ENCODE measurements at places on chromosomes 11 and 22. TPM values are rescaled to one million over a fixed set of nuclear protein-coding genes. Genes with fewer than 3 reads are reported as not detected.

Gene UBE4A
- total RNA-seq = 30.8 TPM

Gene MS4A3
- total RNA-seq = not detected

Gene HBG1
- total RNA-seq = not detected

Gene BDNF
- total RNA-seq = 0.64 TPM

Gene P2RX6
- total RNA-seq = 0.94 TPM

Gene SLC6A5
- not detected for total RNA-seq

Gene CALCA
- total RNA-seq = not detected

Gene DERL3
- total RNA-seq = not detected

Gene KRTAP5-1
- total RNA-seq = not detected

Gene NRIP3
- 0.34 TPM for total RNA-seq

Gene OR52I1
- total RNA-seq = not detected

Gene USP2
- not detected for total RNA-seq

Gene PIWIL4
- 3.4 TPM for total RNA-seq

Gene KIAA1671
- 5.6 TPM for total RNA-seq

Gene NAALADL1
- 21.8 TPM for total RNA-seq

Gene IGLL5
- total RNA-seq = not detected

Gene TBX1
- total RNA-seq = not detected

Gene AIFM3
- total RNA-seq = 0.56 TPM

Gene MISFA
- total RNA-seq = not detected

Gene OLFML1
- total RNA-seq = 24.4 TPM

Gene DRICH1
- total RNA-seq = not detected

Gene CCDC134
- total RNA-seq = 3.8 TPM

Gene LMNTD2
- total RNA-seq = 0.44 TPM

Gene ALDH3B1
- total RNA-seq = 18.2 TPM
